ENCODE measurements at places on chromosomes 6 and 20.

DNA sequence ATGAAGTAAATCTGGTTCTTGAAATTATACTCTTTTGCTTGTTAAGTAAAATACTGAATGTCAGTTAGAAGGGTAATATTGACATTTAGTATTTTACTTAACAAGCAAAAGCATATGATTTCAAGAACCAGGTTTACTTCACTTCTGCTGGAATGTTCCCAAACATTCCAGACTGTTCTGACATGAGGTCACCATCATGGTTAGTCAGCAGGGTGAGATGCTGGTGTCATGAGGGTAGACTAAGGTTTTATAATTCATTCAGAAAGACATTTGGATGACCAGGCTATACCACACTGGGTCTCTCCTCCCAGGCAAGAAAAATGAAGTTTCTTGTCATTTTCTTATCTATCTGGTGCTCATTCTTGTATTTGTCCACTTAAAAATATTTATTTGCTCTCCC lies 414.4 kb upstream of the MMS22L start:
- DNase-seq: no peak

DNA sequence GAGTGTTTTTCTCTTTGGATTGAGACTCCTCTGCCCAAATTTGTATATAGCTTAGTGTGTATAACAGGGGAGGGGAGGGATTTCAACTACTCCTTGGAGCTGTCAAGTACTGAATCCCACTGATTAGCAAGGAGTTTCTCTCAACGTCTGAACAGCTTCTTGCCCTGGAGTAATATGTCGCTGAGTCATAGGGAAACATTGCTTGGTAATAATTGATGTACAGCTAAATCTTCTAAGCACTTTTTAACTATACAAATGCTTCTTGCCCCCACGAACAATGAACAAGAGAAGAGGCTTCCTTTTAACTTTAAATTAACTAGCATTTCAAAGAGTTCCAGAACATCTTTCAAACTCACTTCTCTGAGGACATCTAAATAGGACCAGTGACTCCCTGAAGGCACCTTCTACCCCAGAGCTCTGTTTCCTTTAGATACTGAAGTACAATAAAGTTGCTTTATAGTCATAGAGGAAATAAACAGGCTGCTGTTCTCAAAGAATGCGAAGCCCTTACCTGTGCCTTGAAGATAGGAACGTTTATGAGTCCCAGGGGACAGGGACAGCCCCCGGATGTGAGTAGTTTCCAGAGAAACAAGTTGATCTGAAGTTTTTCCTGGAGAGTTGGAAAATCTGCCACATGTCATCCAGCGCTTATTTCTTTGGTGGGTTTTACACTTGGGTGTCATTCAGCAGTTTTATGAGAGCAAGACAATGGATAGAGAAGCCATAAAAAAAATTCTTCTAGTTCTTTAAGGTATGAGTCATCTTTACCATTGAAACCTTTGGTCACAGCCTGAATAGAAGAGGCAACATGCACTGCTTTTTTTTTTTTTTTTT lies 462.5 kb upstream of the BTBD3 start:
- no peak for DNase-seq

- no peak for DNase-seq
These were observed 53.1 kb upstream of the EIF2S2 start for GRCh38 chr20:34165018-34165619.

- DNase-seq: no peak
These were observed 694 bp upstream of the FAM120B start for GRCh38 chr6:170305805-170306323.

GRCh38 chr6:2921520-2922115 lies 18.5 kb upstream of the SERPINB9 start:
- no peak for DNase-seq

GRCh38 chr6:34984416-34984815 lies 95.4 kb downstream of the ANKS1A start:
- no peak for DNase-seq

DNA sequence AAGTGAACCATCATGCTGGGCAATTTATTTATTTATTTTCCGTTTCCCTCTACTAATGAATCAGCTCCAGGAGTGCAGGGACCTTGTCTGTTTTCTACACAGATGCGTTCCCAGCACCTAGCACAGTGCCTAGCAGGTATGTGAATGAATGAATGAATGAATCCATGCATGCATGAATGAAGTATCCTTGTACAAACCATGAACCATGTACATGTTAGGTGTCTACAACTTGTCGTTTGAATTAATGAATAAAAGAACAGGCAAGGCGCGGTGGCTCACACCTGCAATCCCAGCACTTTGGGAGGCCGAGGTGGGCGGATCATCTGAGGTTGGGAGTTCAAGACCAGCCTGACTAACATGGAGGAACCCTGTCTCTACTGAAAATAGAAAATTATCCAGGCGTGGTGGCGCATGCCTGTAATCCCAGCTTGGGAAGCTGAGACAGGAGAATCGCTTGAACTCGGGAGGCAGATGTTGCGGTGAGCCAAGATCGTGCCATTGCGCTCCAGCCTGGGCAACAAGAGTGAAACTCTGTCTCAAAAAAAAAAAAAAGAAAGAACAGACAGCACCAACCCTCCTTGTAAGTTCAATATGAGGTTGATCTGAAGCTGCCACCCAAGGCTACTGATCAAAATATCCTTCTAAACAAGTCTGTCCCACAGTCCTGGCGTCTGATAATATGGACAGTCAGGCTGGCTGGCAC lies 27.3 kb upstream of the SLC9A8 start:
- no peak for DNase-seq

- DNase-seq: no peak
These were observed 384.8 kb upstream of the SOX4 start for GRCh38 chr6:21208796-21209186.

DNA sequence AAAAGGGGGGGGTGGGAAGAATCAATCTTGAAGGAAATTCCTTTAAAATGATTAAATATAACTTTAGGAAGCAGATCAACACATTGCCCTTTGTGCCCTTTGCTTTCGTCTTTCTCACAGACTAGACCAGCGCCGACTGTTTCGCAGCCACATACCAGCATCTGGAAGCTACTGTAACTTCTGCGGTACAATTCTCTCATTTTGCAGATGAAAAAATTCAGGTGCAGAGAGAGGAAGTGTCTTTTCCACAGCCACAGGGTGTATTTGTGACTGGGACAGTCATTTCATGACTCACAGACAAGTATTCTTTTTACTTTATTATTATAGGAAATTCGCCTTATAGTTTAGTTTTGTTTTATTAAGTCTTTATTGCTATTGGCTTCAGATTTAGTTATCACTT lies 84.2 kb downstream of the UST start:
- peak; percentile 35 for DNase-seq

DNA sequence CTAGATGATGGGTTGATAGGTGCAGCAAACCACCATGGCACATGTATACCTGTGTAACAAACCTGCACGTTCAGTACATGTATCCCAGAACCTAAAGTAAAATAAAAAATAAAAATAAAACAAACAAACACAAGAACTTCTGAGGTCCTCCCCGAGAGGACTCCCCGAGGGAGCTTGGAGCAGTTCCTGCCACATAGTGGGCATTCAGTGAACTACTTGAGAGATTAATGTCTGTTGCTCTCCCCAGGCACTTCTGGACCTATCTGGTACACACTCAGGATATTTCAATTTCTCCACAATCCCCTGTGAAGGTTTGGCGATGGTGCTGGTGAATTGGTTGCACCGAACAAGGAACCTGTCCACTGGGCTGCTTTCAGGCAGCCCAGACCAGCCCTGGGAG lies 311.2 kb downstream of the ESR1 start:
- DNase-seq: no peak

- no peak for DNase-seq
These were observed 98.7 kb upstream of the BHLHE23 start for GRCh38 chr20:63105211-63106107.

- DNase-seq: no peak
These were observed 223.1 kb downstream of the GMPR start for GRCh38 chr6:16461491-16461890.

DNA sequence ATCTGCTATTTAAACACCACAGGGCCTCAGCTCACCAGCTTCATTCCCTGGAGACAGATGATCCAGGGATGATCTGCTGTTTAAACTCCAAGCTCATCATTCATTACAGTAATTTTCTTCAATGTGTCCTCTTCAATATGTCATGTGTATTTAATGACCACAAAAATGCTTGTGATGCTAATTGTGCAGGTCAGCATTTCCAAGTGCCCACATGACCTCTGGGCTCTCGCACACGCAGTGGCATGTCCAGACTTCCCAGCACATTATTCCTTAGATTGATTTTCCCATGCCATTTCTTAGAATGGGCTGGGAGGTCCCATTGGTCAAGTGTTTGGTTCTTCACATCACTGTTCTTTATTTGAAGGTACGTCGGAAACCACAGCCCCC lies 434.4 kb downstream of the HAO1 start:
- DNase-seq: no peak

DNA sequence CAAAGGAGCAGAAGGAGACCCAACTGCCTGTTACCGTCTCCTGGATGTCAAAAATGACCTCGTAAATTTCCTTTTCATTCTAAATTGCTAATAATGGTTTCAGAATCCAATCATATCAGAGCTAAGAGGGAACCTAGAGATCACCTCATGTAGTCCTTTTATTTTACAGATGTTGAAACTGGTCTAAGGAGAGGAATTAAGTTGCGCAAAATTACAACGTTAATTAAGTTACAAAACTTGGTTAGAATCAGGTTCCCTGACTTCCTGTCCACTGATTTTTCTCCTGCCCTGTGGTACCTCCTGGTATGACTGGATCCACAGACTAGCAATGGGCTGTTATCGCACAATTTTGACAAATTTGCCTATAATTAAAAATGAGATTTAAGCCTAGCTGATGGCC lies 9.0 kb upstream of the STK38 start:
- no peak for DNase-seq

DNA sequence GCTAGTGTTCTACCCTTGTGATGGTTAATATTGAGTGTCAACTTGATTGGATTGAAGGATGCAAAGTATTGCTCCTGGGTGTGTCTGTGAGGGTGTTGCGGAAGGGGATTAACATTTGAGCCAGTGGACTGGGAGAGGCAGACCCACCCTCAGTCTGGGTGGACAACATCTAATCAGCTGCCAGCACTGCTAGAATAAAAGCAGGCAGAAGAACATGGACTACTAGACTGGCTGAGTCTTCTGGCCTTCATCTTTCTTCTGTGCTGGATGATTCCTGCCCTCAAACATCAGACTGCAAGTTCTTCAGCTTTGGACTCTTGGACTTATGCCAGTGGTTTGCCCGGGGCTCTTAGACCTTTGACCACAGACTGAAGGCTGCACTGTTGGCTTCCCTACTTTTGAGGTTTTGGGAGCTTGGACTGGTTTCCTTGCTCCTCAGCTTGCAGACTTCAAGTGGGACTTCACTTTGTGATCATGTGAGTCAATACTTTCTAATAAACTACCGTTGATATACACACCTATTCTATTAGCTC lies 50.1 kb downstream of the SDHAF4 start:
- no peak for DNase-seq

GRCh38 chr20:62390317-62391164 lies 3.6 kb downstream of the RPS21 start:
- no peak for DNase-seq

DNA sequence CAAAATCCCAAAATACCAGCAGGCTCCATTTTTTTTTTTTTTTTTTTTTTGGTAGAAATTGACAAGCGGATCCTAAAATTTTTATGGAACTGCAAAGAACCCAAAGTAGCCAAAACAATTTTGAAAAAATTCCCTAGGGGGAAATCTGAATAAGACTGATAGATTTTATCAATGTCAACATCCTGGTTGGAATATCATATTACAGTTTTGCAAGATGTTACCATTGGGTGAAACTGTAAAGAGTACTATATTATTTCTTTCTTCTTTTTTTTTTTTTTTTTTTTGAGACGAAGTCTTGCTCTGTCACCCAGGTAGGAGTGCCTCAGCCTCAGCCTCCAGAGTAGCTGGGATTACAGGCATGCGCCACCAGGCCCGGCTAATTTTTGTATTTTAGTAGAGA lies 29.4 kb upstream of the BEND3 start:
- no peak for DNase-seq

DNA sequence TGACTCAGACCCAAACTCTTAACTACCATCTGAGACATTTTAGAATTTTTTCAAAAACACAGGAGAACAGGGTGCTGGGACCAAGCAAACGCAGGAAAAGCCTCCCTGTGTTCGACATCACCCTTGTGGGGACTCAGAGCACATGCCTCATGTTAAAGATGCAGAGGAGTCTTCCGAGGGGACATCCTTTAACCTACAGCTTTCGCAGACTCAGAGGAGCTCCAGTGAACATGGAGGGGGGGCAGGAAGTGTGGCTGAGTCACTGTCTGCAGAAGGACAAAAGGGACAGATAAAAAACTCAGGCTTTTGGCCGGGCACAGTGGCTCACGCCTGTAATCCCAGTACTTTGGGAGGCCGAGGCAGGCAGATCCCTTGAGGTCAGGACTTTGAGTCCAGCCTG lies 15.1 kb downstream of the BMP7 start:
- no peak for DNase-seq

GRCh38 chr6:5084360-5084780 lies 771 bp upstream of the PPP1R3G start:
- DNase-seq: no peak

DNA sequence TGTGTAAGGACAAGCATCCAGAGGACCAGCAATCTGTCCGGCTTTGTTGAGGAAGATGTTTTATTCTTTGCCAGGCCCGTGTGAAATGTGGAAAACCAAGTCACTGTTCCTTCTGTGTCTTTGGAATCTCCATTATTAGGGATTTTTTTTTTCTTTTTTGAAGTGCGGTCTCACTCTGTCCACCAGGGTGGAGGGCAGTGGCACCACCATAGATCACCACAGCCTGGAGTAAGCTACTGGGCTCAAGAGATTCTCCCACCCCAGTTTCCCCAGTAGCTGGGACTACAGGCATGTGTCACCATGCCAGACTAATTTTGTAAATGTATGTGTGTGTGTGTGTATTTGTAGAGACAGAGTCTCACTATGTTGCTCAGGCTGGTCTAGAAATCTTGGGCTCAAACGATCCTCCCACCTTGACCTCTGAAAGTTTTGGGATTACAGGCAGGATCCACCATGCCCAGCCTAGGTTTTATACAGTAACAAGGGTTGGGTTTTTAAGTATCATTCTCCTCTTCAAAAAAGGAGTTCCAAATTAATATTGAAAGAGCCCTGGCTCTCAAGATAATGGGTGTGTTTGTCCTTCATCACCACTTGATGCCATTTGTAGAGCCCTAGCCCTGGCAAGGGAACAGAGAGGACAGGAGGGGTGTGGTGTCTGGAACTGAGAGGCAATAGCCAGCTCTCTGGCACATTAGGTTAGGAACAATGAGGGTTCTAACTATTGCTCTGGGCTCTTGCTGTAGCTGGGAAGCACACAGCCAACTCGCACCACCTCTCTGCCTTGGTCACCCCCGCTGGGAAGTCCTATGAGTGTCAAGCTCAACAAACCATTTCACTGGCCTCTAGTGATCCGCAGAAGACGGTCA lies 3.1 kb downstream of the LAMP5 start:
- DNase-seq: no peak

- DNase-seq: no peak
These were observed 49.1 kb downstream of the TXLNB start for GRCh38 chr6:139242457-139243240.

Data from effector memory CD8-positive, alpha-beta T cell (primary cell).